Sigmoid colon (tissue), 7 donors: ENCODE measurements at places on chromosomes 5 and 9.
A peak's percentile ranks its signal among the peaks of the same experiment; 100 is the strongest.

- no peak for DNase-seq
Measured at GRCh38 chr5:58135571-58136335, 324.1 kb downstream of the PLK2 start.

- DNase-seq, result no peak
Measured at GRCh38 chr5:154587123-154588026, 109.3 kb upstream of the HAND1 start.

DNA sequence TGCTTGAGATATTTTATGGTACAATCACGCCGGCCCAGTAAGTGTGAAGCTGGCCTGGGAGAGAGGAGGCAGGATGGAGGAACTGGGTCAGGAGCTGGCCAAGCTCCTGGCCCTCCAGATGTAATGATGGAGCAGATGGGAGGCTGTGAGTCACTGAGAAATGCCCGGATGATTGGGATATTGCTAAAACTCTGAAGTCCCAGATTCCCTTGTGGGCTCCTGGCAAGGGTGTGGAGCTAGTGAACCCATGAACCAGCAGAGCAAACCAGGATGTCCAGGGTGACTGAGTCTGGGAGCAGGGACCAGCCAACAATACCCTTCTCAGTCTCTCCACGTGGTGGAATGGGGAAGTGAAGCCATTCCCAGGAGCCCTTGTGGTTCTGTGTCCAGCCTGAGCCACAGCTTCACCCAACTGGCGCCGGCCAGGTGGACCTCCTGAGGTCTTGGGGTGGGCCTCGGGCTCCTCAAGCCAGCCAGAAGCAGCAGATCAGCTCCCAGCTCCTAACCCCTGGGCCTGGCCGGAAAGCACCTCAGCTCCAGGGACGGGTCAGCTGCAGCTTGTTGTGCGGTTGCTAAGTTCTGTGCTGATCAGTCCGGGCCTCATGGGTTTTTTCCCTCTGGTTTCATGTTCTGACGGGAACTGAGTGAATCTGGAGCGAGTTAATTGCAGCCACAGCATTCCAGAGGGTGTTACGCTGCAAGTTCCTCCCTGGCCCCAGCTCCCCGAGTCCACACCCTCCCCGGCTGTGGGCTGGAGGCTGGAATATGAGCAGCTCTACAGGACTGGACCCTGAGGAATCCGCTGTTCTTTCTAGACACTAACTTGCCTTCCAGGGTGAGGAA is 37.6 kb downstream of the DUSP1 start:
- peak; percentile 96 for DNase-seq

GRCh38 chr9:89234205-89235067 is 55.8 kb upstream of the SHC3 start:
- DNase-seq, result no peak

- no peak for DNase-seq
Measured at GRCh38 chr5:112254303-112254702, 164.8 kb downstream of the EPB41L4A start.

DNA sequence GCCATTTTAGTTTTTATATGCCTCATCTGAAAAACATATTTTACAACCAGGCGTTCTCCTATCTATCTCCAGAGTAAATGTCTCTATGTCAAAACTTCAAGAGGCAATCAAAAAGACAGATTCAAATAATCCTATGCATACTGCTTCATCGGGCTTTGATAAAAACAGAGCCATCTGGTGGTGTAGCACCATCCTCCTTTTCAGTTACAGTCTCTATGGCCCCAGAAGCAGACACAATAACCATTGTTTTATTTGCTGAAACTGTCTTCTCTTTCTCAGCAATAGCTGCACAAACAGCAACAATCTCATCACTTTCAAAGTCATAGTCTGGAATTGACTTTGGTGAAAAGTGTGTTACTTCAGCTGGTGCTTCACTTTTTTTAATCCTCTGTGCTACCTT is 36.3 kb downstream of the PTGER4 start:
- DNase-seq, result no peak

- DNase-seq, result no peak
Measured at GRCh38 chr9:121192959-121193640, 8.6 kb downstream of the RAB14 start.

GRCh38 chr9:114001410-114001685 is 76.8 kb downstream of the AMBP start:
- no peak for DNase-seq

DNA sequence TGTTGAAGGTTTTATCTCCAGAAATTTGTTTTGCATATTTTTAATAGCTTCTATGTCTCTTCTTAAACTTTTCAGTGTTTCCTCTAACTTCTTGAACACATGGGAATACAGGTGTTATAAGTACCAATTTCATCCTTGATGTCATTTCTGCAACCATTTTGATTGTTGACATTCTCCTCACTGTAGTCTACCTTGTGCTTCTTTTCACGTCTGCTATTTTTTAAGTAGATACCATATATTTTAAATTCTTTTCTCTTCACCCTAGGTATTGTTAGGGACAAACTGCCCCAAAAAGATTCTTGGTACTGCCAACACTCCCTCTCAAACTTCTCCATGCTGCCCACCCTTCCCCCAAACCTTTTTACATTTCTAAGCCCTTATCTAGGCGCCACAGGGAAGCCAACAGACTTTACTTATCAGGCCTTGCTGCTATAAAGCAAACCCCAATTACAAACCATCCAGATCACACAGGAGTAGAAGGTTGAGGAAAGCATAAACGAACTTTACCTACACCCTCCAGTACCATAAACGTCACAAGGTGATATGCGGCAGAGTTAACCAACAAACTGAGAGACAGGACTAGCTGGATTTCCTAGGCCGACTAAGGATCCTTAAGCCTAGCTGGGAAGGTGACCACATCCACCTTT is 1165.3 kb downstream of the TAF11L14 start:
- no peak for DNase-seq

DNA sequence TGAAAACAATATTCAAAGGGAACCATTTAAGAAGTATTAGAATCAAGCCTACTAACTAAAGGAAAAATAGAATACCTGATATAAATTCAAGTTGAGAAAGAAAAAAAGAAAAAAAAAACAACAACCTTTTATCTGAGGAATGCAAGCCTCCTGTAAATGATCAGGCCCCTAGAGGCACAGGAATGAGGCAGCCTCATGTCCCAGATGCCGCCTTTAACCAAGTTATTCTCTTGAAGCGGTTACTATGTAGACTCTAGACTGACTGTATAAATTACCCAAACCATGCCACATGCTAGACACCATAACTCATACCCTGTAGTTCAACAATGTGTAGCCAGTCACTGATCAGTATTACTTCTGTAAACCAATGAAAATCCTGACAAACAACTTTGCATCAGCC is 929.6 kb downstream of the TAF11L14 start:
- no peak for DNase-seq

- DNase-seq, result no peak
Measured at GRCh38 chr9:108535526-108535925, 320.3 kb downstream of the ACTL7B start.

- DNase-seq, result no peak
Measured at GRCh38 chr5:143016777-143017516, 246.8 kb downstream of the ARHGAP26 start.

DNA sequence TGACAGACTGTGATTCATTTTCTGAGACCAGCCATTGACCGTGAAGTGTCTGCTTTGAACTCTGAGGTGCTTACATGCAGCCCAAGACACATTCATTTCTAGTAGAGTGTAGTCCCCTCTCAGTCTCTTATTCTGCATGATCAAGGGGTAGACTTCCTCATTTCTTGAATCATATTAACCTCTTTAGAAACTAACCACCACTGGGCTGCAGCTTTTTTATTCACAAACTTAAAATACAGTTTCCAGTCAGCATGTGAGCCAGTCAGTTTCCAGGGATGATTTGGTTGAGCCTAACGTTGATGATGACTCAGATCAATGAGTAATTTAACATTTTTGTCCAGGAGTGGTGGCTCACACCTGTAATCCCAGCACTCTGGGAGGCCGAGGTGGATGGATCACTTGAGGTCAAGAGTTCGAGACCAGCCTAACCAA is 59.2 kb downstream of the OTULIN start:
- DNase-seq, result no peak

- DNase-seq, result no peak
Measured at GRCh38 chr5:16673241-16674201, 56.7 kb upstream of the RETREG1 start.

- DNase-seq, result no peak
Measured at GRCh38 chr9:126293522-126293889, 33.1 kb upstream of the MVB12B start.

- no peak for DNase-seq
Measured at GRCh38 chr5:172694061-172694460, 53.0 kb downstream of the NEURL1B start.

DNA sequence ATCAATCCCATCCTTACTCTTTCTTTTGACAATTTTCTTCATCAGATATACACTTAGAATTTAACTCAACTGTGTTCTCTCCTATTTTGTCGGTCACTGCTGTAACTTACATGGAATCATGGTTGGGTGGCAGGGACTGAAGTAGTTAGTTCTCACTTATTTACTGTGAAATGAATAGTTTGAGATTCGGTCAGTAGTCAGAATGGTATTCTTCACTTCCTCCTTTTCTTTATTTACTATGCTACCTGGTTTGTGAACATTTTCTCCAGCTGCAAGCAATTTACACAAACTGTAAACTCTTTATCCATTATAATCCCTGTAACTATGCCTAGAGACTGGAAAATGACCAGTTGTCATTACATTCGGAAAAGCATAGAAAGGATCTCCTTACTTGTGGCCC is 41.5 kb upstream of the GDNF start:
- no peak for DNase-seq

DNA sequence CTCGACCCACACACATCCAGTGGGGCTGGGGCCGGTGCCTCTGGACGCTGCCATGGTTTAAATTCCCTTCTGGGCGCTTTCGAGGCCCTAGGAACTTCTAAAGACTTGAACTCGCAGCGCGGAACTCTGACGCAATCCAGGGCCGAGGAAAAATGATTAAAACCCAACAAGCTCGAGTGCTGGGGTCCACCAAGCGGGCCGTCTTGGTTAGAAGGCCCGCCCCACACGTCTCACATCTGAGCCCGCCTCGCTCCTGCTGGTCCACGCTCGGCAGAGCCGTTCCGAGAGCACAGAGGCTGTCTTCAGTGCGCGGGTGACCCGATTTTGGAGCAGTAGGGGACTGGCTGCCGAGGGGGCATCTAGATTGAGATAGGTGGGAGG is 1.5 kb downstream of the CRHBP start:
- no peak for DNase-seq

- DNase-seq, result no peak
Measured at GRCh38 chr9:95796029-95796428, 79.5 kb upstream of the ERCC6L2 start.
